A549 treated with Mapracorat at 1 μM for 4 hours (cell line): ENCODE measurements at places on chromosomes 16 and 17. TPM values are rescaled to one million over a fixed set of nuclear protein-coding genes. Genes with fewer than 3 reads are reported as not detected.

NPIPB5 gene
- total RNA-seq: 19.6 to 31.7 TPM (median 25.6 TPM) in 5 replicates

KRT33B gene
- total RNA-seq: not detected in 5 replicates

GP1BA gene
- total RNA-seq: not detected in 5 replicates

CES3 gene
- total RNA-seq: 2.3 to 3.6 TPM (median 2.4 TPM) in 5 replicates

PTGES3L gene
- 0.45 to 1.3 TPM (median 1.1 TPM) in 5 replicates for total RNA-seq

ITGAX gene
- 1.1 to 1.6 TPM (median 1.3 TPM) in 5 replicates for total RNA-seq

KRTAP2-3 gene
- total RNA-seq: 0.22 TPM in 1 of 5 replicates, not detected in the others

CRHR1 gene
- total RNA-seq: 0.07 to 0.28 TPM (median 0.17 TPM) in 4 of 5 replicates, not detected in the other

CSH1 gene
- total RNA-seq: not detected in 5 replicates

TBC1D3E gene
- not detected in 5 replicates for total RNA-seq

SAMD14 gene
- 0.13 to 0.50 TPM (median 0.37 TPM) in 5 replicates for total RNA-seq

MVP gene
- 120 to 142 TPM (median 134 TPM) in 5 replicates for total RNA-seq

DPEP3 gene
- total RNA-seq: not detected in 5 replicates

TMEM220 gene
- total RNA-seq: 1.6 to 4.9 TPM (median 3.5 TPM) in 5 replicates

APOBR gene
- 0.04 to 0.09 TPM (median 0.05 TPM) in 3 of 5 replicates, not detected in the others for total RNA-seq

GCGR gene
- total RNA-seq: 0.08 to 0.64 TPM (median 0.35 TPM) in 4 of 5 replicates, not detected in the other

GPRC5B gene
- 28.8 to 39.0 TPM (median 38.4 TPM) in 5 replicates for total RNA-seq

KRTAP2-2 gene
- total RNA-seq: not detected in 5 replicates

SPAG9 gene
- total RNA-seq: 78.7 to 91.6 TPM (median 81.9 TPM) in 5 replicates

MYH13 gene
- total RNA-seq: not detected in 5 replicates

RCVRN gene
- not detected in 5 replicates for total RNA-seq

SMIM5 gene
- 0.61 to 1.3 TPM (median 0.83 TPM) in 5 replicates for total RNA-seq

CBFA2T3 gene
- total RNA-seq: 0.40 to 0.86 TPM (median 0.63 TPM) in 5 replicates

PRR15L gene
- total RNA-seq: 2.1 to 3.1 TPM (median 2.3 TPM) in 5 replicates

KRT15 gene
- 2.9 to 4.6 TPM (median 3.5 TPM) in 5 replicates for total RNA-seq

SNX20 gene
- total RNA-seq: not detected in 5 replicates

RNF43 gene
- total RNA-seq: 0.19 to 0.47 TPM (median 0.28 TPM) in 5 replicates

STAT5B gene
- 22.1 to 30.7 TPM (median 27.2 TPM) in 5 replicates for total RNA-seq

RNF157 gene
- 6.4 to 9.5 TPM (median 7.3 TPM) in 5 replicates for total RNA-seq

AHSP gene
- total RNA-seq: not detected in 5 replicates

C1QTNF1 gene
- total RNA-seq: 41.8 to 54.0 TPM (median 46.9 TPM) in 5 replicates

TP53TG3 gene
- total RNA-seq: 0.17 to 0.81 TPM (median 0.49 TPM) in 4 of 5 replicates, not detected in the other

ARL17A gene
- total RNA-seq: 2.6 to 4.7 TPM (median 3.9 TPM) in 5 replicates

IKZF3 gene
- total RNA-seq: not detected in 5 replicates

HS3ST6 gene
- total RNA-seq: 1.5 to 3.1 TPM (median 2.8 TPM) in 5 replicates

ESRP2 gene
- total RNA-seq: 0.06 to 0.34 TPM (median 0.09 TPM) in 4 of 5 replicates, not detected in the other

PRSS8 gene
- total RNA-seq: 1.1 to 2.2 TPM (median 1.5 TPM) in 5 replicates

PKMYT1 gene
- 59.8 to 103 TPM (median 91.1 TPM) in 5 replicates for total RNA-seq

GPR139 gene
- total RNA-seq: not detected in 5 replicates

ACOX1 gene
- total RNA-seq: 13.5 to 18.4 TPM (median 16.6 TPM) in 5 replicates

PCGF2 gene
- 35.7 to 63.3 TPM (median 58.9 TPM) in 5 replicates for total RNA-seq

DNAH3 gene
- total RNA-seq: 0.09 to 0.33 TPM (median 0.21 TPM) in 5 replicates

IGF2BP1 gene
- total RNA-seq: 52.4 to 90.0 TPM (median 78.0 TPM) in 5 replicates

CA5A gene
- total RNA-seq: not detected in 5 replicates

PRSS33 gene
- total RNA-seq: not detected in 5 replicates

ZFHX3 gene
- total RNA-seq: 7.4 to 9.9 TPM (median 9.0 TPM) in 5 replicates

OTOP3 gene
- not detected in 5 replicates for total RNA-seq

HSF5 gene
- not detected in 5 replicates for total RNA-seq
